D341Med (cell line): ENCODE measurements at places on chromosomes 6 and 20.
A peak's percentile ranks its signal among the peaks of the same experiment; 100 is the strongest.

- no peak for DNase-seq
Measured at GRCh38 chr20:49381558-49382493, 100.6 kb downstream of the KCNB1 start.

DNA sequence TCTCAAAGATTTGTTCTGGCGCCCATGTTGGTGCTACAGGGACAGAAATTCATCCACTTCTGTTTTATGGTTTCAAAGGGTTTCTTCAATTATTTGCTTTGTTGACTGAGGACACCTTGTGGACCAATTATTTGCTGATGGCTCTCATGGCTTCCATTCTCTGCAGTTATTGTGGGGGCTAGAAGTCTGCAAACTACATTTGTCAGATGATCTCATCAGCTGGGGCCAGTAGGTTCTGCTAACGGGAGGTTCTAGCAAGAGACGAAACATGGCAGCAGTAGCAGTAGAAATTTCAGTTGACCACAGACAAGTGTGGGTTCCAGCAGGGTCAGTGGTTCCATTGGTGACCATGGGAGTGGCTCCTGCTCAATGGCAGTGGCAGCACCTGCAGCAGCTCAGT is 72.8 kb upstream of the BLCAP start:
- no peak for DNase-seq

GRCh38 chr20:37504404-37505096 is 16.5 kb upstream of the NNAT start:
- no peak for DNase-seq

DNA sequence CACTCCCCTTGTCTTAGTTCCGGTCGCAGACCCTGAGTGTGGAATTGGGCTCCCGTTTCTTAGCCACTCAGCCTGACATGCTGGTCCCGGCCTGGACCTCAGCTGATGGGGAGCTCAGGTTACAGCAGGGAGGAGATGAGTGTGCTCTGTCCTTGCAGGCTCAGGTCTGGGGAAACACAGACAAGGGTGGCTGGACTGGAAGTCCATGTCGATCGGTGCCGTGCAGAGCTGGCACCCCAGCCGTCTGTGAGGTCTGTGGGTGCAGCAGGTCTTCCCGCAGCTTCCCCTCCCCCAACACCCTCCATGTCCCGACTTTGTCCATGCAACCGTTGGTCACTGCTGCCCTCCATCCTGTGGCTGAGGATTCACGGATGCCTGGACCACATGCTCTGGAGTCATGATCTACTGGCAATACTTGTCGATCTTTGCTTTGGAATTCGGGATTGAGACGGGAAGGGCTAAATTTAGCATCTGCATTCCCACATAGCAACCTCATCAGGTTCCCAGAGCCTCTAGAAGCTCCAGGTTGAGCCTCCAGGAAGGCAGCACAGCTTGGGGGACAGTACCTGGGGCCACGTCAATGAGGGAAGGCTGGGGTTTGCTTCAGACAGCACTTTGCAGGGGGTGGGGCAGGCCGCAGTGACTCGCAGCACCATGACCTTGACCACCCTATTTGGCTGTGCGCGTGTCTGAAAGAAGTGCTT is 118.8 kb downstream of the PSMB1 start:
- DNase-seq: no peak

DNA sequence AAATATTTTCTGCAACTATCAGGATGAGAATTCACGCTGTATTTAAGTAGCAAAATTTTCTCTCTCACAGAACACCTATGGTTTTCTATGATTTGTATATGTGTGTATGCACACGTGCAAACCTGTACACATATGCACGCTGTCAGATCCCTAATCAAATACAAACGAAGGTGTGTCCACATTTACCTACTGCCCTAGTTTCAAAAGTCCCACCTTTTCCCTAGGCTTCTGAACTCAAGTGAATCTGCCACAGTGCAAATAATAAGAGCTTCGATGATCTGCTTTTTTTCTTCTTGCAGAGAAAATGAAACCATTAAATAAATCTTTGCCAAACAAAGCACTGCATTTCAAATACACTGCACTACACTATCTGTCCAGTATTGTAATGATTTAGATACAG is 6.5 kb downstream of the HIVEP2 start:
- DNase-seq: no peak

- no peak for DNase-seq
Measured at GRCh38 chr6:101668496-101669030, 275.1 kb downstream of the GRIK2 start.

DNA sequence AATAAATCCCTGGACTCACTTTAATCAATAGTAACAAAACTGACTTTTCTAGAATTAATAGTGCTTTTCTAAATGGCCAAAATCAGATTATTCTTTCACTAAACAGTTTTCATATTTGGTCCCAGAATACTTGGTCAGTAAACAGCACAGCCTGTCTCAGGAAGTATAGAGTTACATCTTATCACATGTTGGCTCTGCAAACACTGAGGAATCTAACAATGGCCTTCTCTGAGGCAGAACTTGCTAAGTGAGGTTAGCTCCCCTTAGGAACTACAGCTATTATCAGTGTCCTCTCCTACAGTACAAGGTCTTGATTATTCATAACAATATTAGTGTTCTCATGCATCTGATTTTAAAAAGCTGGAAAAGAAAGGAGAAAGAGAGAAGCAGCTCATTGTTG is 1622.8 kb downstream of the HACE1 start:
- DNase-seq: no peak

- no peak for DNase-seq
Measured at GRCh38 chr20:41037179-41037578, 8.6 kb downstream of the TOP1 start.

GRCh38 chr6:142943711-142944123 is 1.3 kb downstream of the HIVEP2 start:
- DNase-seq: no peak

- DNase-seq: no peak
Measured at GRCh38 chr6:163613025-163613424, 198.5 kb downstream of the QKI start.

- DNase-seq: no peak
Measured at GRCh38 chr6:116012471-116012949, 48.2 kb downstream of the FRK start.

DNA sequence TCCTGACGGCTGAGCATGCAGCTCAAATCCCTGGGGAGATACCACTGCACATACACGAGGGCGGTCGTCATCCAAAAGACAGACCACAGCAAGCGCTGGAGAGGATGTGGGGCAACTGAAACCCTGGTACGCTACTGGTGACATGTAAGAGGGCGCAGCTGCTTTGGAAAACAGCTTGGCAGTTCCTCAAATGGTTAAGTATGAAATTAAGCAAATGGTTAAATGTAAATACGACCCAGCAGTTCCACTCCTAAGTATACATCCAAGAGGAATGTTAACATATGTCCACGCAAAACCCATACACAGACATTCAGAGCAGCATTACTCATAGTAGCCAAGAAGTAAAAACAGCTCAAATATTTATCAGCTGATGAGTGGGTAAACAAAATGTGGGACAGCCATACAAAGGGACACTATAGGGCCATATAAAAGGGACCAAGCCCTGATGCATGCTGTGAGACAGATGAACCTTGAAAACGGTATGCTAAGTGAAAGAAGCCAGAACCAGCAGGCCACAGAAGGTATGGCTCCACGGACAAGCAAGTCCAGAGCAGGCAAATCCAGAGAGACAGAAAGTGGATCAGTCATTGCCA is 38.5 kb downstream of the RIPOR3 start:
- DNase-seq: no peak

DNA sequence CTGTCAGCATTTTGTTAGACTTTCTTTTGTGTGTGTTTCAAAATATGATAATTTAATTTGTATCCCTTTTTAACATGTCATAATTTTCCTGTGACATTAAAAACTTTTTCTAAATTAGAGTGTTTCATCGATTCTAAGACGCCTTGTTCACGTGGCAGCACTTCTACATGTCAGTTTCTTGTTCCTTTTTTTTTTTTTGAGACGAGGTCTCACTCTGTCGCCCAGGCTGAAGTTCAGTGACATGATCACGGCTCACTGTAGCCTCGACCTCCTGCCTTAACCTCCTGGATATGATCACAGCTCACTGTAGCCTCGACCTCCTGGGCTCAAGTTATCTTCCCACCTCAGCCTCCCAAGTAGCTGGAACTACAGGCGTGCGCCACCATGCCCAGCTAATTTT is 27.6 kb upstream of the ADRM1 start:
- no peak for DNase-seq

GRCh38 chr20:49616154-49617007 is 48.4 kb upstream of the PTGIS start:
- no peak for DNase-seq

DNA sequence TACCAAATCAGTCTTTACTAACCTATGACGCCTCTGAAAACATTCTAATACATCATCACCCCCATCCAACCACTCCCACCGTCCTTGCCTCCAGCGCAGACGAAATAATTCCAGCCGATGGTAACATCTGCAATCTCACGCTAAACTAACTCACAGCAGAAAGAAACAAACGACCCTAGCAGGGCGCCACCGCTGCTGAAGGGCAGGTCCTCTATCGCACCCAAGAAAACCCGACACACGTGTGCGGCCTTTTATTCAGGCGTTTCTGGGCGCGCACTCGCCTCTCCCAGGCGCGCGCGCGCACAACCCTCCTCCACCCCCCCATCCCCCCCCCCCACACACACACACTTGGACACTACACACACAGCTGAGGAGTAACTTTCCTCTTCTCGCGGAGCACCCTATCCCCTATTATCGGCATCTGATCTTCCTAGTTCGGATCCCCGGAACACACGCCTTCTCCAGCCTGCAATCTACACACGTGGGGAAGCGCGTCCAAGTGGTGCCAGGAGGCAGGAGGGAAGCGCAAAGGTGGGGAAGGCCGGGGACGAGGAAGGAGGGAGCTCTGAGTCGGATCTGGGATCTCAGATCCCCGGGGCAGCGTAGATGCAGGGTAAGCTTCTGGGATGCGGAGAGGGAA is 1.4 kb downstream of the GFOD1 start:
- peak; percentile 77 for DNase-seq

DNA sequence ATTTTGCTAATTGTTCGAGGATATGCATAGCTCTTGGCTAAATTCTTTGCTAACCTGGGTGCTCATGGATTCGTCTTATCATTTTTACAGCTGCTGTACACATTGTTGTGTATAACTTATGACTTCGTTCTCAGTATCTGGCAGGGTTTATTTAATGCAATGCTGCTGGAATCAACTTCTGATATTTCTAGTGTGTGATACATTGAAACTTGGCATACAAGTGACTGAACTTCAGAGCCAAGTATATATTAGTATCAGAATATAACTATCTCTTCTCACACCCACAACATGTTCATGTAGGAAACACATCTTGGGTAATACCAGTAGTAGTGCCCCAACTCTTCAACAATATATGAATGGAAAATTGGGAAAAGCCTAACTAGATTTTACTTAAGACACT is 764.2 kb downstream of the TENT5A start:
- no peak for DNase-seq
